ENCODE measurements at places on chromosomes 1 and 21. TPM values are rescaled to one million over a fixed set of nuclear protein-coding genes. Genes with fewer than 3 reads are reported as not detected.

Gene LCE2A
- polyA plus RNA-seq = not detected

Gene ZNF593OS
- 0.22 TPM for polyA plus RNA-seq

Gene TNFRSF9
- polyA plus RNA-seq = 0.02 TPM

Gene FAM177B
- 0.26 TPM for polyA plus RNA-seq

Gene SELE
- polyA plus RNA-seq = 0.25 TPM

Gene SHE
- 2.1 TPM for polyA plus RNA-seq

Gene SPRR1B
- polyA plus RNA-seq = 2,781 TPM

Gene DISC1
- 0.41 TPM for polyA plus RNA-seq

Gene NT5C1A
- 0.02 TPM for polyA plus RNA-seq

Gene LPAR3
- polyA plus RNA-seq = 4.0 TPM

Gene OBSCN
- 20.6 TPM for polyA plus RNA-seq

Gene TSPEAR
- 0.01 TPM for polyA plus RNA-seq

Gene SYPL2
- 0.16 TPM for polyA plus RNA-seq

Gene ROR1
- polyA plus RNA-seq = 1.9 TPM

Gene USH2A
- not detected for polyA plus RNA-seq

Gene UTP25
- 1.3 TPM for polyA plus RNA-seq

Gene ATP1A4
- not detected for polyA plus RNA-seq

Gene TGFBR3
- 10.5 TPM for polyA plus RNA-seq

Gene TEDDM1
- 0.06 TPM for polyA plus RNA-seq

Gene PCP4L1
- polyA plus RNA-seq = 10.0 TPM

Gene RGS5
- 7.1 TPM for polyA plus RNA-seq

Gene BSND
- polyA plus RNA-seq = not detected

Gene RAB25
- 470 TPM for polyA plus RNA-seq

Gene PERM1
- 3.4 TPM for polyA plus RNA-seq

Gene MMEL1
- 11.6 TPM for polyA plus RNA-seq
